ENCODE measurements at places on chromosomes 5 and 9.
A peak's percentile ranks its signal among the peaks of the same experiment; 100 is the strongest.

DNA sequence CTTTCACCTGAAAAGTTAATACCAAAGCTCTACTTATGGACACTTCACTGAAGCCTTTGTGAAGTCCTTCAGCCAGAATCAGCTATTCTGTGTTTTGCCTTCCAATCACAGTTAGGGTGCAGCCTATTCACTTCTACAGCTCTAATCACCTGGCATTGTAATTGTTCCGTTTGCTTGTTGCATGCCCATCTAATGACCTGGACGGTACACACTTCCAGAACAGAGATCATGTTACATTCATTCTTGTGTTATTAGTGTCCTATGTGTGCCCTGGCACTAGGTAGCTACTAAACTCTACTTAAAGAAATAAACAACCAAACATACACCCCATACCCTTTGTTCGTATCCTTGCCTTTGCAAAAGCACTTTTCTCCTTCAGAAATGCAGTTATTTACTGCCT lies 1162.9 kb upstream of the WWC1 start:
- H3K4me1 ChIP-seq = no peaks in the 10 kb centered on the region
- no peaks in the 10 kb centered on the region for H3K36me3 ChIP-seq
- DNase-seq = no peak
- H3K27me3 ChIP-seq = no peaks in the 10 kb centered on the region
- no peak overlapping the region for H3K27ac ChIP-seq
- H3K4me3 ChIP-seq = no peak overlapping the region

DNA sequence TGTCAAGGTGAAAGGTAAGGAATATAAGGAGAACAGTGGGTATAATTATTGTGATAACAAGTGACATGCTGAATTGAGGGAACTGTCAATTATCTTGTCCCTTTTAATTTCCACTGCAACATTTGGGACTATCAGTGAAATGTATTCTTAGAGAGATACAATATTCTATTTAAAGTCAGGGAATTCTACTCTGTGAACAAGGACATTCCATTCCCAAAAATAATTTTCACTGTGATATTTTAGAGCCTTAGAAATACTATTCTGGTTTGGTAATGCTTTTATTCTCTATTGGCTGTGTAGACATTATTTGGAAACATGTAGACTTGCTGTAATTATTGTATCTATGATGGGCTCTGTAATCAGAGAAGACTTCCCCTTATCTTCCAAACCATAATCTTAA lies 248.0 kb upstream of the PCSK5 start:
- H3K4me1 ChIP-seq = no peaks in the 10 kb centered on the region
- H3K27ac ChIP-seq = no peak overlapping the region
- DNase-seq = no peak
- H3K27me3 ChIP-seq = no peaks in the 10 kb centered on the region

- no peak overlapping the region for H3K4me3 ChIP-seq
- no peaks in the 10 kb centered on the region for H3K36me3 ChIP-seq
- H3K27me3 ChIP-seq = no peaks in the 10 kb centered on the region
- no peaks in the 10 kb centered on the region for H3K4me1 ChIP-seq
- no peak for DNase-seq
- no peak overlapping the region for H3K27ac ChIP-seq
These were observed 570.8 kb upstream of the TLE4 start for GRCh38 chr9:79001012-79001411.

GRCh38 chr9:130243015-130243881 lies 22.3 kb upstream of the HMCN2 start:
- peak overlapping the region; percentile 75 for H3K27ac ChIP-seq
- no peaks in the 10 kb centered on the region for H3K36me3 ChIP-seq
- H3K4me3 ChIP-seq = peak overlapping the region; percentile 81
- H3K4me1 ChIP-seq = peaks cover 26% of the 10 kb centered on the region
- no peaks in the 10 kb centered on the region for H3K27me3 ChIP-seq
- DNase-seq = peak; percentile 72

DNA sequence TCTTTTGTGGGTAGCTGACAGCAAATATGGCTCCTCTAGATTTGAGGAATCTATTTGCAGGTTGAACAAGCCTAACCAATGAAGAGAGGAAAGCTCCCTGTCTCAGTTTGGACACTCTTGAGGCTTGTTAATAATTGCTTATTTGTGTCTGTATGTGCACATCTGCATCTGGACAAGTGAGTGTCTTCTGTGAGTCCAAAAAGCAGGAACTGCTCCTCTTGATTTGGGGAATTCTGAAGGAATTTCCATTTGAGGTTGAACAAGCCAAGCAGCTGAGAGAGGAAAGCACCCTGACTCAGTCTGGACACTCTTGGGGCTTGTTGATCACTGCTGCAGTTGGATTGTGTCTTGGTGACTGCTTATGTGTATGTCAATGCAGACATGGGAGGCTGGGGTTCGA lies 211.6 kb downstream of the DTWD2 start:
- no peaks in the 10 kb centered on the region for H3K36me3 ChIP-seq
- H3K4me1 ChIP-seq = no peaks in the 10 kb centered on the region
- DNase-seq = no peak
- H3K27me3 ChIP-seq = peaks cover 12% of the 10 kb centered on the region
- no peak overlapping the region for H3K4me3 ChIP-seq

All from T-helper 17 cell (primary cell).